Hippocampal formation (tissue), 2 donors: ENCODE measurements at places on chromosomes 1 and 21.

GRCh38 chr1:1926346-1926811 lies 7.3 kb upstream of the TMEM52 start:
- no peak for DNase-seq

DNA sequence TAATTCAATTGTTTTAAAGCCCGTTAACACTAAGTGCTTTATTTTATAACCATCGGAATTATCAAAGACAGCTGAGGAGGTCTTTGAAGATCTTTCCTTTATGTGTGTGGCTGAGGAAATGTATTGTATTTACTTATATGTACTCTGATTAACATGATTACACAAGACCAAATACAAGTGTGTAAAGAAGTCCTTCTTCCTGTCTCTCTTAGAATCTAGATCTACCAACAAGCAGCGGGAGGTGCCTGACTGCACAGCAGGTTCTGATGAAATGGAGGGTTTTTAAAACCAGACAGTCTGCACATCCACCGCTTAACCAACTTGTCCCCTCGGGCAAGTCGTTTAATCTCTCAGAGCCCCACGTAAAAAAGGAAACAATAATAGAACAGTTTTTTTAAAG lies 240.5 kb upstream of the MAP1LC3C start:
- DNase-seq, result no peak

DNA sequence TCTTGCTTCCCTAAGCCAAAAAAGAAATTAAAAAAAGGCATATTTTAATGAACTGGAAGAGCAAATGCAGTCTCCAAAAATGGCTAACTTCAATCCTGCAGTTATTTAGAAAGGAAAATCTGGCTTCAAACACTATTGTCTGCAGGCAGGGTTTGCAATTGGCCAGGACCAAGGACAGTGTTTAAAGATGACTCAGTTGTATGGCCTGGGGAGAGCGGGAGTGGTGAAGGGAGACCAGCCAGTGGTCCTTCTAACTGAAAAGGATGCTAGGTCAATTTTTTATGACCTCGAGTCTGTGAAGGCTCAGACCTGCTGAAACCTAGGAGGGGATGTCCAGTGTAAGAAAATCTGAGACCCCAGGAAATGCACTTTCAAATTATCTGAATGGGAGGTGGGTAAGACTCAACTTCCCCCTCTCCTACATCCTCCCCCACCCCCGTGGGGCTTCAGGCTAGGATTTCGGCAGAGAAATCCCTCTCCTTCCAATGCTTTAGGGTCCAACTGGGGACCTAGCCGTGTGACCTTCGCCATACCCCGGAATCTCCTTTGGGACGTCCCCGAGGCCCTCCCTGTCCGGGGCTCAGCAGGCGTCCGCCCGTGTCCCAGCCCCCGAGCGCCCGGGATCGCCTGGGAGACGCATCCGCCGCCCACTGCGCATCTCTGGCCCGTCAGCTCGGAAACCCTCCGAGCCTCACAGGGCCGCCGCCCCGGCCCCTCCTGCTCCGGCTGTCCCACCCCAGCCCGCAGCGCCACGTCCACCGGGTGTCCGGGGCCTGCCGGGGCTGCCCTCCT lies 602 bp upstream of the RIMKLA start:
- DNase-seq, result no peak

- DNase-seq, result no peak
Observed at GRCh38 chr1:102097451-102097850, 100.7 kb upstream of the OLFM3 start.

DNA sequence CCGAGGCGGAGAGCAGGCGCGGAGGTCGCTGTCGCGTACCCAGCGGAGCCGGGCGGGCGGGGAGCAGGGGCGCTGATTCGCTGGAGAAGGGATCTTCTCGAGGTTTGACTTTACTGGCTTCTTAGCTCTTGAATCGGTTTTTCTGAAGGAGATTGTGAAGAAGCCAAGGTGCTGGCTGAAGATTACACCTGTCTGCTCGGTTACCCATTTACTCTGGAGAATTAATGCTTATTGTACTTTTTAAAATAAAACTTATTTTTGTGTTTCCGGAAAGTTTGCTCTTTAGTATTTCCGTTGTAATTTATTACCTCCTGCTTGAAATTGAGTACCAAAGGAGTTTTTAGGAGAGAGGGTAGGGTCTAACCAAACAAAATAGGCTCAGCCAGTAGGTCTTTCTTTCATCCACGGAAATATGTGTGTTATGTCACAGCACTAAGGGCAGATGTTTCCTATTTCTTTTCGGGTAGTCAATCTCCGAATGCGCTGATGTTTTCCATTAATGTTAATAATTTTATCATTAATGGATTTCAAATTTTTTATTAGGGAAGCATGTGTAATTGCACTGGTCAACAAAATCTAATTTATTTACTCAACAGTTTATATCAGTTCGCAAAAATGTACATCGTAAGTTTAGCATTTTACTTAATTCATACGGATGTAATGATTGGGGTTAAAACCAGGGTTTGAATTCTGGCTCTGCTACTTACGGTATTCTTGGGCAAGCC lies 510 bp upstream of the GNG5 start:
- DNase-seq, result no peak

GRCh38 chr1:57109883-57110282 lies 144.1 kb upstream of the C8B start:
- no peak for DNase-seq

DNA sequence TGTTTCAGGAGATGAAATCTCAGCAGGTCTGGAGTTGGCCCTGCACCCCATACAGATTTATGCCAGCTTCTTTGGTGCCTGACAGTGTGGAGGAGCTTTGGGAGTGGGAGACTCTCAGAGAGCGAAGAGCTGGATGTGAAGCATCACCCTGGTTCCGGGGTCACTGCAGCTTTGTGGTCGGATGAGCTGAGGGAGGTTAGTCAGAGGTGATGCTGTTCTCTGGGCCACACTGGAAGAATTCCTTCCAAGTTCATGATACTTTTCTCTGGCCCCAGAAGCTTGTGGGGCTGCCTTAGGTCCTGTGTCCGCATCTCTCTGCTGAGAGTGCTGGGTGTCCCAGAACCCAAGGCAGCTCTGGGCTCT lies 467.8 kb downstream of the CAMTA1 start:
- DNase-seq, result no peak

DNA sequence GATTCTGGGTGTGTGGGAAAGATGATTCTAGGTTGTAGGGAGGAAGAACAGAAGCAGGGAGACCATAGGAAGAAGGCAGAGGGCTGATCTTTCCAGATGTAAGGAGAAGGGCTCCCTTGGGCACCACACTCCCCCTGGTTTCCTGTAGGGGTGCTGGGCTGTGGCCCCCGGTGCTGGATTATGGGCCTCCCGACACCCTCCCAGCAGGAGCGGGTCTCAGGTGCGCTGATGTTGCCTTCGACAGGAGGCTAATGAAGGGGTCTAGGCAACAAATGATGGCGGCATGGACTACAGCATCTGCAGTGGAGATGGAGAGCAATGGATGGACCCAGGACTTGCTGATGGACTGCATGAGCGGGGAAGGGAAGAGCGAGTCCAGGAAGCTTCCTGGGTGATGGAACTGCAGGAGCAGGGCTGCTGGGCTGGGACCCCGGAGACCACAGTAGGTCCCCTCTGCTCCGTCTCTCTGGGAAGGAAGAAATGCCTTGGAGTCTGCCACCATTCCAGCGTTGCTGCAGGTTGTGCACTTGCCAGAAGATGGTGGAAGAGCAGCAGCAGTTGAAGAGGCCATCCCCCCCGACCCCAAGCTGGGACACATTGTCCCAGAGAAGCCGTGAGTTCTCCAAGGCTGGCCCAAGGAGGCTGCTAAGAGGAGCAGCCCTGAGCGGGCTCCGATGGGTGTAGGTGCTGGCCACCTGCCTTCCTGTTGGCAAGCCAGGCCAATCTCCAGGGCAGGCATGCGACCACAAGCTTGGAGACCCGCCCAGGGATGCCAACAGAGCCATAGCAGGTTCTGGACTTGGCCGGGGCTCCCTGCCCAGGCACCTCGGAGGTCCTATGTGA lies 95.4 kb upstream of the VAMP3 start:
- no peak for DNase-seq

- DNase-seq, result peak; percentile 41
Observed at GRCh38 chr1:201648066-201648906, 109.4 kb downstream of the NAV1 start.

DNA sequence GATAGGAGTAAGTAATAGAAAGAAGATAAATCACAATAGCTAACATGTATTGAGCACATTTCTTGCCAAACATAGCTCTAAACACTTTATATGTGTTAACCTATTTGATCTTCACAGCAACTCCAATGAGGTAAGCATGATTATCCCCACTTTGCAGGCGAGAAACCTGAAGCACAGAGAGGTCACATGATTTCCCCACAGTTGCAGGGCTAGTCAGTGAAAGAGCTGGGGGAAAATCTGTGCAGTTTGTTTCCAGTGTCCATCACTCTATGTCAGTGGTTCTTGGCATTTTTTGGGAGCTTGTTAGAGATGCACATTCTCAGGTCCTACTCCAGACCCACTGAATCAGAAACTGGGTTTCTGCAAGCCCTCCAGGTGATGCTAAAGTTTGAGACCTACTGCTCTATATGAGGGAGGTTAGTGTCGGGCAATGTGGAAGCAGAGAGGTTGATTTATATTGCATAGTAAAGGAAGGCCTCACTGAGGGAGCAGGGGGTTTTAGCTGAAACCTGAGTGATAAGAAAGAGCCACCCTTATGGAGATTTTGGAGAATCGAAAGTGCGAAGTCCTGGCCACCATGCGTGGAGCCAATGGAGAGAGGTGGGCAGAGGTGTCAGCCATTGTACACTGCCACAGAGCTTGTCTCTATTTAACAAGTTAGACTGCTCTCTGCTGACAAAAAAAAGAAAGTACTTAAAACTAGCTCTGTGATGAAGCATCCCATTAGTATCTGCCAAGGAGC lies 20.9 kb downstream of the MCOLN3 start:
- no peak for DNase-seq

GRCh38 chr1:67777440-67777839 lies 55.8 kb downstream of the GNG12 start:
- no peak for DNase-seq

DNA sequence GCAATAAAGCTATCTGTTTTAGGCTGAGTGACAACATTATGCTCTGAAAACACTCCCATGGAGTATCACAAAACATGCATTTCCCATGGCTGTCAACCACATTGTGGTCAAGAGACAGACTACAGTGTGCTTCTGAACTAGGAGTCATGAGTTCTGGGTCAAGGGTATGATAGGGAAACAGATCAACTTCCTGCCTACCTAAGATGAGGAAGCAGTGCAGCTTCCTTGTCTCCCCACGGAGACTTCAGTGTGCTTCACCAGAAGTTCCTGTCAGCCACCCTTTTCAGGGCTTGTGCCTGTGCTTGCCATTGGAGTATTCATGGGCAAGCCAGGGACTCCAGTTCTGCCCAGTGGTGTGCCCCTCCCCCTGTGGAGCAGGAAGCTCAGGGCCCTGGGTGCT lies 19.9 kb downstream of the LCE3E start:
- no peak for DNase-seq

DNA sequence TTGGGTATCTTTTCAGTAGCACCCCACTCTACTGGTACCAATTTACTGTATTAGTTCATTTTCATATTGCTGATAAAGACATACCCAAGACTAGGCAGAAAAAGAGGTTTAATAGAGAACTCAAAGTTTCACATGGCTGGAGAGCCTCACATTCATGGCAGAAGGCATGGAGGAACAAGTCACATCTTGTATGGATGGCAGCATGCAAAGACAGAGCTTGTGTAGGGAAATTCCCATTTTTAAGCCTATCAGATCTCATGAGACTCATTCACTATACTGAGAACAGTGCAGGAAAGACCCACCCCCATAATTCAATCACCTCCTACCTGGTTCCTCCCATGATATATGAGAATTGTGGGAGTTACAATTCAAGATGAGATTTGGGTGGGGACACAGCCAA lies 878.6 kb upstream of the ADGRL4 start:
- DNase-seq, result no peak

DNA sequence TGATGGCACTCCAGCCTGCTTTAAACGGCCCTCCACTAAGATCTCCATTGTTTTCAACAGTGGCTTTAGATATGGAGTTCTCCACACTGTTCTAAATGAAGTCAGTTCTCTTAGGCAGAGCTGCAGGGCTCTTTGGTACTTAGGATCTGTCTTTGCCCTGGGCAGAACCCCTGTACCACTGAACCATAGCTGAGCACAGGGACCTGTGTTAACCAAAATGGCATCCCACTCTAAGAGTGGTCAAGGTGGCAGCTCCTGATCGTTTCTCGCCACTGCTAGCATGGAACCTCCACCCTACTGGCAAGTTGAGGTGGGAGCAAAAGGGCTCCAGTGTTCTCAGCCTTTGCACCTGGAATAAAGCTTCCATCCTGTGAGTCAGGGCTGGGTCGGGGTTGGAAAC lies 186.7 kb downstream of the TM2D1 start:
- DNase-seq, result no peak

DNA sequence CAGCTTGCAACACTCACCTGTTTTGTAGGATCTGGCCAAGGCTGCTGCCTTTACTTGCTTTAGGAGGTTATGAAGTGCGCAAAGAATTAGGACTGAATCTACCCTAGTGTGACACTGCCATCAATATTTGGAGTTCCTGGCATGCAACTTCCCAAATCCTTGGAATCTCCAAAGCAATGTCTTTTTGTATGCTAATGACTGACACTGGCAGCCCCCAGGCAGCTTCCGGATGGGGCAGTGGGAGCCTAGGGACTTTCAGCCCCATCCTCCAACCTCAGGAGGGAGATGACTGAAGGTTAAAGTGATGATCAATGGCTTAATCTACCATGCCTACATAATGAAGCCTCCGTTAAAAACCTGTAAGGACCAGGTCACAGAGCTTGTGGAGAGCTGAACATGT lies 5.5 kb downstream of the RCC2 start:
- no peak for DNase-seq

- peak; percentile 92 for DNase-seq
Observed at GRCh38 chr1:1304331-1305299, 3.1 kb downstream of the ACAP3 start.

DNA sequence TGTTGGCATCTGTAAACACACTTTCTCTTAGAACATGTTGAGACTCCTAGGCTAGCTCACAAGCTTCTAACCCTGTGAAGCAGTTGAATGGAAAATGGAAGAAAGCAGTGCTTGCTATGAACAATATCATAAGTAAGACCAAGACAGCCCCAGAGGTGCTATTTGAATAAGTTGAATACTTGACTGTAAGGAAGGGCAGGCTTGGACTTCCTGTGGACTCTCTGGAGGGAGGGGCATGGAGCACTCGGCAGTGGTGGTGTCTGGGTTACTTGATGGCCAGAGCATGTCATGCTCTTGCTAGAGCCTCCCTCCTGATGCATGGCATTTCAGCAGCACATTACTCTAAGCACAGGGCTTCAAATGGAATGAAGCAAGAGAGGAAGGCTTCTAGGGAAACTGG lies 60.0 kb downstream of the MRPS6 start:
- no peak for DNase-seq

- no peak for DNase-seq
Observed at GRCh38 chr1:29674627-29675326, 438.5 kb downstream of the PTPRU start.

DNA sequence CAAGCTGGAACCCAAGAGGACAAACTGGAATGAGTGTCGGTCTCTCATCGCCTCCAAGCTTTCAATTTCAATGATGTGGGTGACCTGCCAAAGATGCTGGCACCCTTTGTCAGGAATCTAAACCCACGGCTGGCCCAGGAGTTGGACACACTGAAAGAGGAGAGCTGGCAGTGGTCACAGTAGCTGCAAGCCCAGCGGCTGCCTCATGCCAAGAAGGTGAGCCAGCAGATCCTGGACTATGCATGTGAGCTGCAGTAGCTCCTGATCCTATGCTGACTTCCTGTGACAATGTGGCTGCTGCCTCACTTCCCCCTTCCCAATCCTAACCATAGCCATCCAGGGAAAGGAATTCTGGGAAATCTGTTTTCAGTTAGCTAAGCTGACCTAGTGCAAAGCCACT lies 117.0 kb upstream of the VAV3 start:
- peak; percentile 30 for DNase-seq

GRCh38 chr1:161192476-161193465 lies 6.1 kb downstream of the ADAMTS4 start:
- DNase-seq, result peak; percentile 84

- peak; percentile 64 for DNase-seq
Observed at GRCh38 chr1:11838349-11839272, 9.0 kb downstream of the NPPA start.
